ENCODE measurements at places on chromosomes 4 and X. TPM values are rescaled to one million over a fixed set of nuclear protein-coding genes. Genes with fewer than 3 reads are reported as not detected.

Gene RPA4
- total RNA-seq: 0.32 TPM

Gene MAGEC1
- total RNA-seq: not detected

Gene MAGEB3
- not detected for total RNA-seq

Gene LUZP4
- total RNA-seq: not detected

Gene CLDN2
- not detected for total RNA-seq

Gene GLRA2
- total RNA-seq: not detected

Gene GUF1
- 16.7 TPM for total RNA-seq

Gene HPGDS
- total RNA-seq: not detected

Gene USP26
- not detected for total RNA-seq

Gene VSIG4
- total RNA-seq: not detected

Gene FGF16
- 3.5 TPM for total RNA-seq

Gene CORIN
- not detected for total RNA-seq

Gene TMPRSS11D
- not detected for total RNA-seq

Gene SLC9A6
- 19.5 TPM for total RNA-seq

Gene MID1
- 23.9 TPM for total RNA-seq

Gene GPC3
- total RNA-seq: not detected

Gene CYP2U1
- 11.1 TPM for total RNA-seq

Gene JADE3
- total RNA-seq: 12.0 TPM

Gene TMEM150C
- 3.2 TPM for total RNA-seq

Gene TRIML2
- not detected for total RNA-seq

Gene HSFX1
- under 0.01 TPM for total RNA-seq

Gene PAK3
- total RNA-seq: under 0.01 TPM

Gene PFKFB1
- total RNA-seq: not detected

Gene RXFP1
- 0.15 TPM for total RNA-seq

Gene FAM47B
- not detected for total RNA-seq

Gene CLGN
- 0.32 TPM for total RNA-seq

Gene GAB1
- total RNA-seq: 15.3 TPM

Gene DACH2
- not detected for total RNA-seq

Gene PAGE1
- not detected for total RNA-seq

Gene ANK2
- total RNA-seq: 1.7 TPM

Gene MTMR8
- 0.15 TPM for total RNA-seq

Gene SSX4
- total RNA-seq: not detected

Gene NWD2
- not detected for total RNA-seq

Gene REPS2
- total RNA-seq: 1.3 TPM

Gene GDPD2
- total RNA-seq: not detected

Gene FAT1
- 14.9 TPM for total RNA-seq

Gene PPARGC1A
- total RNA-seq: not detected

Gene CT45A3
- total RNA-seq: not detected

Gene FATE1
- total RNA-seq: not detected

Gene ATP5ME
- 78.0 TPM for total RNA-seq

Gene EDNRA
- not detected for total RNA-seq

Gene CXCL1
- total RNA-seq: 36.2 TPM

Gene JAKMIP1
- not detected for total RNA-seq

Gene SLC39A8
- 6.5 TPM for total RNA-seq

Gene MORF4L2
- total RNA-seq: 883 TPM

Gene HTR2C
- total RNA-seq: not detected

Gene TEC
- 0.30 TPM for total RNA-seq

Gene RNF150
- 0.46 TPM for total RNA-seq

Gene GLOD5
- not detected for total RNA-seq

Gene TXK
- total RNA-seq: 1.7 TPM

Gene RNF175
- total RNA-seq: not detected

Gene LONRF3
- 9.4 TPM for total RNA-seq

Gene GNPDA2
- 25.8 TPM for total RNA-seq

Gene NOX1
- total RNA-seq: not detected

Gene SH3BP2
- 22.7 TPM for total RNA-seq

Gene NEK1
- total RNA-seq: 4.5 TPM

Gene XIAP
- total RNA-seq: 46.2 TPM

Gene FRAS1
- 9.9 TPM for total RNA-seq

Gene TAF7L
- 1.6 TPM for total RNA-seq

Gene PHKA1
- 8.5 TPM for total RNA-seq

Measured in epithelial cell of umbilical artery (primary cell).